Umbilical cord (tissue), 2 donors: ENCODE measurements at places on chromosomes 4 and X. TPM values are rescaled to one million over a fixed set of nuclear protein-coding genes. Genes with fewer than 3 reads are reported as not detected.
A peak's percentile ranks its signal among the peaks of the same experiment; 100 is the strongest.

Gene ZNF630
- 5.1 TPM for total RNA-seq

GRCh38 chrX:150236327-150236726 lies 126.8 kb upstream of the MAMLD1 start:
- no peak for DNase-seq

GRCh38 chrX:127112726-127113125 lies 293.2 kb downstream of the PRR32 start:
- peak; percentile 6 for DNase-seq

Gene HSFX4
- not detected for total RNA-seq

DNA sequence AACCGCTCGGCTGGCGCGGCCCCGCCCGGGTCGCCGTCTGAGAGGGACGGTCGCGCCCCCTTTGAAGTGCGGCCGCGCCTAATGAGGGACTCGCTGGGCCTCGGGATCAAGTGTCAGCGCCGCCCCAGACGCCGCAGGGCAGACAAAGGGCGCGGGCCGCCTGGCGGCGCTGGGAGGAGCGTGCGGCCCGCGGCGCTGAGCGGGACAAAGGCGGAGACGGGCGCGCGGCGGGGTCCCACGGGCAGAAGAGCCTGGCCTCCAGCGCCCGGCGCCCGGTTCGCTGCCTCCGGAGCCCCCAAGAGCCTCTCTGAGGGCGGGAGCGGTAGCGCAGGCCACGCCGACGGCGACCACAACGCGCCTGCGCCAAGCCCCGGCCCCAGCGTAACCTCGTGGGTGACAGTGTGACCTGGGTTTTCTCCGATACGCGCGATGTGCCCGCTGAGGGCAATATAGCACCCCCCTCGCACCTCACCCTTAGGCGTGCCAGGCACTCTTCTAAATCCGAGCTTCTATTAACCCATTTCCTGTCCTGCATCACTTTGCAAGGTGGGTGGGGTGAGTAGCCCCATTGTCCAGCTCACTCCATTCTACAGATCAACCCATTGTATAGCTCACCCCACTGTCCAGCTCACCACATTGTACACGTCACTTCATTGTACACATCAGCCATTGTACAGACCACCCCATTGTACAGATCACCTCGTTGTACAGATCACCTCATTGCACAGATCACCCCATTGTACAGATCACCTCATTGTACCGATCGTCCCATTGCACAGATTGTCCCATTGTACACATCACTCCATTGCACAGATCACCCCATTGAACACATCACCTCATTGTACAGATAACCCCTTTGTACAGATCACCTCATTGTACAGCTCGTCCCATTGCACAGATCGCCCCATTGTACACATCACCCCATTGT lies 33.7 kb upstream of the STX18 start:
- peak; percentile 63 for DNase-seq

Gene CTAG1A
- total RNA-seq: not detected

- peak; percentile 17 for DNase-seq
Measured at GRCh38 chrX:31271615-31272471, 200.0 kb upstream of the FTHL17 start.

Gene ANKRD37
- 38.0 TPM for total RNA-seq

- DNase-seq: no peak
Measured at GRCh38 chrX:68881911-68882310, 53.1 kb downstream of the EFNB1 start.
